ENCODE measurements at places on chromosomes 6 and 20. TPM values are rescaled to one million over a fixed set of nuclear protein-coding genes. Genes with fewer than 3 reads are reported as not detected.

- peak; percentile 87 for DNase-seq
These were observed 139.3 kb upstream of the PHACTR1 start for GRCh38 chr6:12577124-12577850.

DNA sequence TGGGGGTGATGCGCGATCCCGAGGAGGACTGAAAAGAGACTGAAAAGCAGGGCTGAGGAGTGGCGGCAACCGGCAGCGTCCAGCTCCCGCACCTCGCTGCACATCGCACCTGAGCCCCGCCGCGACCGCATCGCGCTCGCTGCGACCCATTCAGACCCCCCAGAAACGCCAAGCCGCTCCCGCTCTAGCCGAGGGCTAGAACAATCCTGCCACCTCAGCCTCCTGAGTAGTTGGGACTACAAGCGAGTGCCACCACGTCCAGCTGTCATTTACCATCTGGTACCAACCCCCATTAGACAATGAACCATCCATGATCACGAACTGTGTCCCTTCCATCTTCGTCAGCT lies 33.2 kb downstream of the HLA-A start:
- DNase-seq: no peak

Gene UFL1
- total RNA-seq: 24.2 TPM

DNA sequence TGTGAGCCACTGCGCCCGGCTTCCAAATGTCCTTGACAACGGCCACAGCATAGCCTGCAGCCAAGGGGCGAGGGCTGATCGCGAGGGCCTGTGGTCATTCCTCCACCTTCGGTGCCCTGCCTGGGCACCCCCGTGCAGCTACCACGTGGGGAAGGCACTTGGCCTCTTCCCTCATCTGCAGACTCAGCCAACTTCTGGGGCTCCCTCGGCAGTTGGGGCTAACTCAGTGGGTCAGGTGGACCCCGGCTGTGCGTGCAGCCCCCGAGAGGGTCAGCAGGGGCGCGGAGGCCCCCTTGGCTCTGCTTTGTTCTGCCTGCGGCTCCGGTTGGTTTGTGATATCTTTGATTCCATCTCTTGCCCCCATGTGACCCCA lies 52.9 kb upstream of the BHLHE23 start:
- DNase-seq: no peak

DNA sequence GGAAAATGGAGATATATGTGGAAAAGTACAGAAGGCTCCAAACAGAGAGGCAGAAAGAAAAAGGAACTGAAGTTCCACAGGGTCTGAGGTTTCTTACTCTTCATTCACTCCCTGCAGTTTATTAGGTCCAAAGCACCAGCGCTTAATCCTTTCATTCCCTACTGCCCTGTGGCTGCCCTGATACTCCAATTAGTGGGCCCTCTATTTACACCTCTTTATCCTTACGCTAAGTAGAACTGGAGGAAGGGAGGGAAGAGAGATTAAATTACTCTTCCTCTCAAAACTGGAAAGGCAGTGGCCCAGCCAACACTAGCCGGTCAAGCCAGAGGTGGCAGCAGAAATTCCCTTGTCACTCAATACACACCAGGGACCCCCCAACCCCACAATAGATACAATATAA lies 20.4 kb downstream of the TRERF1 start:
- no peak for DNase-seq

- no peak for DNase-seq
These were observed 18.8 kb downstream of the ZKSCAN3 start for GRCh38 chr6:28368522-28368921.

Gene IMPG1
- not detected for total RNA-seq

Gene SLC22A16
- not detected for total RNA-seq

GRCh38 chr6:37489697-37490336 lies 9.9 kb downstream of the CCDC167 start:
- DNase-seq: no peak

GRCh38 chr6:52754443-52754842 lies 8.8 kb downstream of the GSTA2 start:
- no peak for DNase-seq

Gene MUCL3
- not detected for total RNA-seq
